NCI-H2029 (cell line): ENCODE measurements at places on chromosomes 11 and 22.
A peak's percentile ranks its signal among the peaks of the same experiment; 100 is the strongest.

DNA sequence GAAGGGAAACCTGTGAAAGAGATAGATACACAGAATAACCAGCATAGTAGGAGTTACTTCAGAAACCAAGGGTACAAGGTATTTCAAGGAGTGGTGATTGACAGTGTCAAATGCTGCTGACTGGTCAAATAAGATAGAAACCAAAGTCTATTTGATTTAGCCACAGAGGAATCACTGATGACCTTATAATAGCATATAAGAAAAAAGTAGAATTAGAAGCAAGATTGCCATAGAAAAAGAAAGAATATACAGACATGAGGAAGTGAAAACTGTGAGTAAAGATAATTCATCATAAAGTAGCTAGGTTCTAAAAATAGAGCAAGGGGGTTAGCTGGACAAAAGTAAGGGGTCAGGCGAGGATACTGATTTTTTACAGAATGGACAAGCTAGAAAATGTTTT is 14.2 kb downstream of the ZBTB44 start:
- no peak for DNase-seq

DNA sequence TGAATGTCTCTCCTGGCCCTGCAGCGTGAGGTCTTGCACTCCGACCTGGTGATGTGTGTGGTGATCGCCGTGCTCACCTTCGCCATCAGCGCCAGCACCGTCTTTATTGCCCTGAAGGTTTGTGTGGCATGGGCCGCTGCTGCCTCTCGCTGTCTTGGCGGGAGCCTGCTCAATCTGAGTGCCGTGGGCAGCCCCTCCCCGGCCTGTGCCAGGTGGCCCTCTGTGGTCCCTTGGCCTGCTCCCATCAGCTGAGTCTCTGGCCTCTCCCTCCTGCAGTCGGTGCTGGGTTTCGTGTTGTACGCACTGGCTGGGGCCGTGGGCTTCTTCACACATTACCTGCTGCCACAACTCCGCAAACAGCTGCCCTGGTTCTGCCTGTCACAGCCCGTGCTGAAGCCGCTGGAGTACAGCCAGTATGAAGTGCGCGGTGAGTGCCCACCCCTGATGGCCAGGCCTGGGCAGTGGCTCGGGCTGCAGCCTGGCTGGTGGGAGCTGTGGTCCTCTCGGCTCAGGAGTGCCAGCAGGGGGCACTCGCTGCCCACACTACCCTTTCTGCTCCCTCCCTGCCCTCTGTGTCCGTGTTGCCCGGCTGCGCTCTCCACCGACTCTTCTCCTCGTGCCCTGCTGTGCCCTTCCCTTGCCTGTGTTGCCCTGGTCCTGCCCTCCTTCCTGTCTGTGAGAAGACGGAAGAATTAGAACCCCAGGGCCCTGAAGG is 10.2 kb downstream of the PCNX3 start:
- no peak for DNase-seq

- no peak for DNase-seq
Measured at GRCh38 chr22:23884140-23884539, 10.0 kb upstream of the MIF start.

DNA sequence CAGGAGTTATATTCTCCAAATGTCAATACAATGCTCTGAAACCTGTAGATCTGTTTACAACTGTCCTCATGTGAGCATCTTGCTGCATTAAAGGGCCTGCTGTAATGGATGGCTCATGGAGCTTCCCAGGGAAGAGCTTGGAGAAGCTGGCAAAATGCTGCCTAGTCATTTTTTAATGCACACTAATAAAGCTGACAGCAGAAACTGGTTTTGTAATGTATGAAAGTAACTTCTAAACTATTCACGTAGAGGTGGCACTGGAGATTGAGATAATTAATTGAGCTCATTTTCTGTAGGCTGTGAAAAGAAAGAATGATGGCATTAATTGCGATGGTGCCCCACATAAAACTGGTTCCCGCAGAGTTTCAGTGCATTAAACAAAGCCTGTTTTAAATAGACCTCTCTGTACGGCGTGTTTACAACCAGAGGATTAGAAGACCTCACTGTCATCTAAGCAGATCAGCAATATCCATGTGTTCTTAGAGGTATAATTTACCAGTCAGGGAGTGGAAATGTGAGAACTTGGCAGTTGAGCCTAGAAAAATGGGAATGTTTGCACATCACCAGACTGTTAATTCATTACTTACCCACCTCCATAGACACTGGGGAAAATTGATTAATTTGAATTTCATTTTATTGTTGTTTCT is 16.0 kb downstream of the POLA2 start:
- DNase-seq: no peak

DNA sequence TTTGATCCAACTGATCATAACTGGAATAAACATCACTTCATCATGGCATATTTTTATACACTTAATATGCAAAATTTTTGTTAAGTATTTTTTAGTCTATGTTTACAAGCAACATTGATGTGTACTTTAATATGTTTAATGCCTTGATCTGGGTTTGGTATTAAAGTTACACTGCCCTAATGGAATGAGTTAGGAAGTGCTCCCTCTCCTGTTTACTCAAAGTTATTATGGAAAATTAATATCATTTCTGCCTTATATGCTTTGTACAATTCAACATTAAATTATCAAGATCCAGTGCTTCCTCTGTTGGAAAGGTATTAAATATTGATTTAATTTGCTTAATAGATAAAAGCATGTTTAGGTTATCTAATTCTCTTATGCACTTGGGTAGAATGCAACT is 927.3 kb upstream of the RAG2 start:
- no peak for DNase-seq

DNA sequence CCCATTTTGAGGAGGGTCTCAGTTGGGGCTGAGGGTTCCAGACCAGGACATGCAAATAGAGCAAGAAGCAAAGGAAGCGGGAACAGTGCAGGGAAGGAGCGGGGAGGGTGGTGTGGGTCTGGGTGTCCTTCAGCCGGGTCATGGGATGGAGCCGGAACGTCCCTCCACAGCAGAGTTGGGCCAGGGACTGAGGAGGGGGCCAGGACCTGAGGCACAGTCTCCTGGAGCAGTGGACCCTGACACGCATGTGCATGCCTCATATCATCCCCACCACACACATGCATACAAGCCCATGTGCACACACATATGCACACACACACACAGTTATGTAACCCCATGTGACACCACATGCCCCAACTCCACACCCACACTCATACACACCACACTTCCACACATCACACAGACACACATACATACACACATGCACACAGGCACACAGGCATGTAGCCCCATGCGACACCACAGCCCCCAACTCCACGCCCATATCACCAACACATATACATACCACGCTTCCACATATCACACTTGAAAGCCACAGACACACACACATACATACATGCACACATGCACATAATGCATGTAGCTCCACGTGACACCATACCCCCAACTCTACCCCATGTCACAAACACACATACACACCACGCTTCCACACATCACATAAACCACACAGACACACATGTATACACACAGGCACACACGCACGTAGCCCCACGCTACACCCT is 1026.6 kb downstream of the BRD1 start:
- no peak for DNase-seq

DNA sequence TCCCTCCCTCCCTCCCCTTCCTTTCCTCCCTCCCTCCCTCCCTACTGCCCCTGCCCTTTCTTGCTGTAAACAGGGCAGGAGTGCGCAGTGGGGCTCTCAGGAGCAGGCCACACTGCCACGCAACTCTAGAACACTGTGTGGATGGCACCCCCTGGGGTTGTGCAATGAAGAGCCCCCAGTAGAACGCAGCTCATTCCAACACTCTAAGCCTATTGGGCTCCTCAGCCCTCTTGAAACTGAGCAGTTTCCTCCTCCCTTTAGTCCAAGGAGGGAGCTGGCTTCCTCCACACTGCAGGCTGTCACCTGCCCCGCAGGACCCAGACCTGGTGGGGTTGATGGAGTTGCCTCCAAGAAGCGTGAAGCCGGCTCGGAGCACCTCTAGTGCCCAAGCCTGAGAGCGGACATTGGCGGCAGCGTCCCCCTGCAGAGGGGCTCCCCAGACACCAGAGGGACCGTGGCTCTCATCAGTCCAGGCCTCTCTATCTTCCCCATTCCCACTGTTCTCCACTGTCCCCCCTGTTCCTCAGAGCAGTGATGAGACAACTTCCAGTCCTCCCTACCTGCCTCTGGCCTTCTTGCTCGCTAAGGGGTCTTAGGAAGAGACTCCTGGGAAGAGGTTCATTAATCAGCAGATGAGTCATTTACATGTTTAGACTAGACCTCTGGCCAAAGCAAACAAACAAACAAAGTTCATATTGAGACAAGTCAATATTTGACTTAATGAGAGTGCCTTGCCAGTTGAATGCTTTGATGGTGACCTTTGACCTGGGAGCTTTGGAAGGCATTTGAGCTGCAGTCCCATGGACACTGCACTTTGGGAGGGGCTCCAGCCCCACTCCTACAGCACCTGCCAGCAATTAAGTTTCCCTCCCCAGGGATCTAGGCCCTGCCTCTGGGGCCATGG is 64.0 kb downstream of the RPUSD4 start:
- DNase-seq: peak; percentile 58

DNA sequence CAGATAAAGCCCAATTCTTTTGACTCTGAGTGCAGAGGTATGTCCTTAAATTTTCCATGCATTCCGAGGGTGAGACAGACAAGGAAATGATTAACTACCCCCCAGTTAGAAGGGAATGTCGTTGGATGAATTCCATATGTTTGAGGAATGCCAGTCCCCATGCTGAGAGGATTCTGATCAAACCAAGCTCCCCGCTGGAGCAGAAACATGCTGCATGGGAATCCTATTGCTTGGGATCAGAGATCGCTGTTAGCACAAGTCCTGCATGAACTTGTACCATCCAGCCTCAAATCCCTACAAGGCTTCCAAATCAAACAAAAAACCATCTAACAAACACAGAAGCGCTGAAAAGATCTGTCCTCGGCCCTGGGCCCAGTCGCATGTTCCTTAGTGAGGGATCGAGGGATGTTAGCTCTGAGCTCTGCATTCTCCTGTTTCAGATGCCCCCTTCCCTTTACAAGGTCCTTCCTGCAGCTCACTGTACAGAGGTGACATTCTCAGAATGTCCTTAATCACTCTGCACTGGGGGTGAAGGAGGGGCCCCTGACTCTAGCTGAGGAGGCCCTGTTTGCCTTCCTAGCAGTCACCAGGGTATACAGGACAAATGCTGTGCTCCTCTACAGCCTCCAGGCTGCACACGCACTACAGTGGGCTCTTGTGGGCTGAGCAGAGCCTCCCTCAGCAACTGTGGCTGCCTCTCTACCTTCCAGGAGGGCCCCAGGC is 353.4 kb downstream of the TENM4 start:
- no peak for DNase-seq

GRCh38 chr22:25763239-25763777 is 21.3 kb downstream of the MYO18B start:
- no peak for DNase-seq

DNA sequence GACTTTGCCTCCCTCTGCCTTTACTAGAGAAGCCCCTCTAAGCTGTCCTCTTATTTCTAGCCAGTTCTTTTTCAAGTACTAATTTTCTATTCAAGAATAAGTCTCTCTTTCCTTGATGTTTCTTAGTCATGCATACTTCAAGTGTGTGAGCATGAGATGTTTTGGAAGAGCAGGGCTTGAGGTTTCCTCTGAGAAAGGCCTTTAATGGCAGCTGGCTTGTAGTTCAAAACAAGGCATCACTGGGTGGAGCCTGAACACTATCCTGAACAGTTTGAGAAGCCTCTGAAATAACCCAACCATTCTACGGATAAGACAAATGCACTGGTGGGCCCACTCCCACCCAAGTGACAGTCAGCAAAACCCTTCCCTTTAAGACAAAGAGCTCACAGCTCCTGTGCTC is 37.6 kb downstream of the CLDN25 start:
- no peak for DNase-seq

- DNase-seq: no peak
Measured at GRCh38 chr11:30479899-30480298, 106.3 kb downstream of the MPPED2 start.

DNA sequence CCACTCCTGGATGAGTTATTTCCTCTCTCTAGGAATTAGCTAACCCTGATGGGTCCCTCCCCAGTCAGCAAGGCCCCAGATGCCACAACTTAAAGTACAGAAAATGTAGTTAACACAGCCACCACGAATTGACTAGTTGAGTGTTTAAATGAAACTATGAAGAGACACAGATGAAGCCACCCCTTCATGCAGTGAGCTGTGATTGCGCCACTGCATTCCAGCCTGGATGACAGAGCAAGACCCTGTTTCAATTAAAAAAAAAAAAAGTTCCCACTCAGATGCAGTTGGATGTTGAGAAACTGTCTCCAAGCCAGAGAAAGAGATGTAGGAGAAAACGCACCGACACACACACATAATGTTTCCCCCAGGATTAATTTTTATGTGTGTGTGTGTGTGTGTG is 53.3 kb downstream of the SCN3B start:
- no peak for DNase-seq

- no peak for DNase-seq
Measured at GRCh38 chr11:123587559-123587958, 66.9 kb downstream of the SCN3B start.

GRCh38 chr22:50739894-50740293 is 1.9 kb downstream of the ACR start:
- no peak for DNase-seq

GRCh38 chr22:46803936-46804335 is 41.5 kb downstream of the TBC1D22A start:
- DNase-seq: no peak

DNA sequence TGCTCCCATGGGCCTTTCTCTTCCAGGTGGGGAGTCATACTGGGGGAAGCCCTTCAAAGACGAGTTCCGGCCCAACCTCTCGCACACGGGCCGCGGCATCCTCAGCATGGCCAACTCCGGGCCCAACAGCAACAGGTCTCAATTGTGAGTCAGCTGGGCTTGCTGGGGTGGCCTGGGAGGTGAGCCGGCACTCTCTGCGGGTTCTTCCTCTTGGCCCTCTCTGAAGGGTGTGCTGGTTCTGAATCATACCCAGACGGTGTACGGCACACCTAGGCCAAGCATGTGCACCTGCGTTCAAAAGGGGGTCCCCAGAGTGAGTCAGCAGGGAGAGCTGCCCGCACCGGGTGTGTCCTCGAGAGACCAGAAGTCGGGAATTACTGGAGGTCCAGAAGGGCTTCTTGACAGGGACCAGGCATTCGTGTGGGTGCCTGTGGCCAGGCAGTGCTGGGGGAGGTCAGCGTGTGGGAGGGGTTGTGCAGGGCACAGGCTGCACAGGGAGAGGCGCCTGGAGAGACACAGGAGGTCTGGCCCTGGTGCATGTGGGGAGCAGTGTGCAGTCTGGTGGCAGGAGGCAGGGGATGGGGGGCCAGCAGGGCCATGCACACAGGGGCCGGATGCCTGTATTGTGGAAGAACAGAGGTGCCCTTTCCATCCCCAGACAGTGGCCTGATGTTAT is 23.0 kb downstream of the PPIL2 start:
- DNase-seq: no peak

- no peak for DNase-seq
Measured at GRCh38 chr11:105202844-105203548, 63.4 kb upstream of the CARD18 start.

- no peak for DNase-seq
Measured at GRCh38 chr11:77322506-77322905, 21.0 kb upstream of the GDPD4 start.

DNA sequence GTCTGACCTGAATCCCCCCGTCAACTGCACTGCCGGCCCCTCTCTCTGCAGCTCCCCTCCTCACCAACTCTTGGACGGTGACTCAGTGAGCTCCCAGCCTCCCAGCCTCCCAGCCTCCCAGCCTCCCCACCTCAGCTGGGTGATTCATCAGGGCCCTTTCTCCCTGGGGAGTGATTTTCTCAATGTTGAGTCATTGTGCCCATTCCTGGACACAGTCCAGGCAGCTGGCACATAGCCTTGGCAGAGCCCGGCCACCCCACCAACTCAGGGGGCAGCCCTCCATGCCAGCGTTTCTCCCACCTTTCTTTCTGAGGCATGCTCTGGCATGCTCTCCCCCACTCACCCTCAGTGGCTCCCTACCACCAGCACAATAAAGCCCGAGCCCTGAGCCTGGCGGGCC is 30.7 kb downstream of the PDE2A start:
- no peak for DNase-seq
